ENCODE measurements at places on chromosomes 16 and 17. TPM values are rescaled to one million over a fixed set of nuclear protein-coding genes. Genes with fewer than 3 reads are reported as not detected.

GAS7 gene
- not detected for total RNA-seq

RAPGEFL1 gene
- 0.99 TPM for total RNA-seq

SLC52A1 gene
- total RNA-seq, result under 0.01 TPM

TBC1D3B gene
- 1.5 TPM for total RNA-seq

FNDC8 gene
- not detected for total RNA-seq

CLEC18A gene
- 1.0 TPM for total RNA-seq

CHRNE gene
- 1.5 TPM for total RNA-seq

CX3CL1 gene
- 5.8 TPM for total RNA-seq

TMEM101 gene
- 87.8 TPM for total RNA-seq

KCNG4 gene
- not detected for total RNA-seq

NHERF1 gene
- total RNA-seq, result 8.2 TPM

MMP28 gene
- total RNA-seq, result 3.8 TPM

DBNDD1 gene
- 9.5 TPM for total RNA-seq

PDF gene
- total RNA-seq, result 11.5 TPM

CES4A gene
- 0.56 TPM for total RNA-seq

SLC6A4 gene
- total RNA-seq, result under 0.01 TPM

MT1M gene
- total RNA-seq, result 5.2 TPM

SLC16A6 gene
- 0.63 TPM for total RNA-seq

LRRC36 gene
- total RNA-seq, result 2.7 TPM

SLC12A4 gene
- 95.7 TPM for total RNA-seq

PRSS36 gene
- 0.09 TPM for total RNA-seq

FZD2 gene
- total RNA-seq, result 1.7 TPM

ITGAX gene
- total RNA-seq, result 0.81 TPM

ADAD2 gene
- 0.18 TPM for total RNA-seq

SOX15 gene
- 0.28 TPM for total RNA-seq

USP43 gene
- total RNA-seq, result 0.18 TPM

ALOX12 gene
- total RNA-seq, result not detected

CFAP20 gene
- total RNA-seq, result 51.3 TPM

HBQ1 gene
- 0.38 TPM for total RNA-seq

OR1D2 gene
- total RNA-seq, result not detected

KRT9 gene
- not detected for total RNA-seq

CHD9 gene
- total RNA-seq, result 54.4 TPM

CDRT15L2 gene
- total RNA-seq, result not detected

CSH1 gene
- total RNA-seq, result not detected

SLC47A1 gene
- 3.4 TPM for total RNA-seq

OR3A3 gene
- total RNA-seq, result not detected

ANTKMT gene
- total RNA-seq, result 22.8 TPM

LGALS9B gene
- total RNA-seq, result not detected

KDM6B gene
- 3.5 TPM for total RNA-seq

IGSF6 gene
- not detected for total RNA-seq

LRRC37A gene
- 1.8 TPM for total RNA-seq

CHAD gene
- not detected for total RNA-seq

RAMP2 gene
- total RNA-seq, result 2.7 TPM
